ENCODE measurements at places on chromosomes 1 and 21.

GRCh38 chr1:218364028-218364710 is 19.0 kb downstream of the TGFB2 start:
- DNase-seq, result no peak

DNA sequence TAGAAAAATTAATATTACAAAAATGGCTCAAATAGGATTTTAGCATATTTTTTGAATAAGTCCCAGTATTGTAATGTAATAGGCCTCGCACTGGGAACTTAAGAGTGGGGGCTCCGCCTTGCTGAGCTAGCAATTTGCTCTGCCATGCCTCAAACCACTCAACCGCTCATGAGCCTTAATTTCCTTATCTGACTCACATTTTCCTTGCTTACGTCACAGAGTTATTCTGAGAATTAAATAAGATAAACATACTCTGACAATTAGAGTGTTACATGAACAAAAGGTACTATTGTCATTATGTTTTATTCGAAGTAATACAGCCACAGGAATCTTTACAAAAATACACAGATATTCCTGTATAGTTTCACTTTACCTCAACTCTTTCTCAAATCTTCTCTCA is 108.1 kb downstream of the SLC44A5 start:
- no peak for DNase-seq

- no peak for DNase-seq
Observed at GRCh38 chr1:243213045-243213787, 41.9 kb downstream of the CEP170 start.

- DNase-seq, result no peak
Observed at GRCh38 chr1:81832573-81832972, 31.8 kb downstream of the ADGRL2 start.

DNA sequence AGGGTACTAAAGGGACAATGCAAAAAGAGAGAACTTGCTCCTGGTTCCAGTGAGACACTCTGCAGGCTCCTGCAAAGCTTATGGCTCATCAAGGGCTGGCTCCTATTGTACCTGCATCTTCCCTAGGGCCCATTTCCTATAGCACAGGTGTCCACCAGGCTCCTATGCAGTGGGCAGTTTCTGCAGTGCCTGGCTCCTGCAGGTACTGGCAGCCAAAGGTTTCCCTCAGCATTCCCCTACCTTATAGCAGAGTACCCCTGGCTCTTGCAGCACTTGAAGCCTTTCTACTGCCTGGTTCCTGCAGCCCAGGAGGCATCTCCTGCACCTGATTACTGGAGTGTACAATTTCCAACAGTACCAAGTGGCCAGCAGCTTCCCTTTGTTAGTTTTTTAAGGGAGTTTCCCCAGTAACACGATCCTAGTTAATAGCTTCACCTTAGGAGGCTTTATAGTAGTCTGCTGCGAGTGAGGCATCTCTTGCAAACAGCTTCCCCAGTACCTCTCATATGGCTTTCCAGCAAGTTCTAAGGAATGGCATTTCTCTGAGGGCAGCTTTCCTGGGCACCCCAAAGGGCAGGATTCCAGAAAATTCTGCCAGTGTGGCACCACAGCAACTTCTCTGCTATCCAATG is 141.7 kb downstream of the DENND1B start:
- DNase-seq, result no peak

DNA sequence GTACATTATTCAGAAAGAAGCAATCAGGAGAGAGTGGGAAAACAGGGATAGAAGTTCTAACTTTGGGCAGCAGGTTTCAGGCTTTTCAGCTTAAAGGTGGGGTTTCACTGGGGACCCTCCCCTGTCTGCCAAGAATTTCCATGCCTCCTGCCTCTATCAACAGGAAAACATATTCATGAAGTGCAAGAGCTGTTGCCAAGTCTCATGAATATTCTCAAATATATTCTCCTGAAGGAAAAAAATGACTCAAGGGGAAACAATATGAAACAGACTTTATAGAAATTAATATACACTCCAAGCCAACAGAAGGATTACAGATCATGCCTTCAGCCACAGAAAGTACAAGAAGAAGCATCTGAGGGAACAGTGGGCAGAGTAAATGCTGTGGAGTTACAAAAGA is 713.3 kb upstream of the ADAMTS5 start:
- no peak for DNase-seq

DNA sequence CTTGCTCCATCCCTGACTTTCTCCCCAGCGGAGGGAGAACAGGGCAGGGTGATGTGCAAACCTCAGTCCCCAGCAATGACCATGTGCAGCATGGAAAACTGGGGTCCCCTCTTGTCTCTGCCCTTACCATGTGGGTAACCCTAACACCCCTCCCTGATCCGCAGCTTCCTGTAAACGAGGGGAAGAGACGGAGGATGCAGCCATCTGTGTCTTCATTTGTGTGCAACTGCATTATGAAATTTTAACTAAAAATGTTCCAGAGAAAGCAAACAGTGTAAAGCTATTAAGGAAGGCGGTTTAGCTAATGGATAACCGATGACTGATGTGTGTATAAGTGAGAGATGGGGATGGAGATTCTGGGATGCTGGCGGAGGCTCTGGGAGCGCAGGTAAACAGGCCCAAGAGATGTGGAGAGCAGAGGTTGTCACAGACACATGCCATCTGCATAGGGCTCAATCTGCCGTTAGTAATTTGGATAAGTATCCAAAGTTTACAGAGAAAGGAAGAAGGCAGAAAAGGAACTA is 206.6 kb downstream of the DSCAM start:
- DNase-seq, result no peak

- no peak for DNase-seq
Observed at GRCh38 chr1:111855260-111855659, 99.6 kb downstream of the DDX20 start.

All from stimulated activated CD8-positive, alpha-beta memory T cell treated with anti-CD3 and anti-CD28 coated beads, Interleukin-4, amount 100 ng/mL, for 1 hour (primary cell).